ENCODE measurements at places on chromosomes 3 and 15. TPM values are rescaled to one million over a fixed set of nuclear protein-coding genes. Genes with fewer than 3 reads are reported as not detected.

DNA sequence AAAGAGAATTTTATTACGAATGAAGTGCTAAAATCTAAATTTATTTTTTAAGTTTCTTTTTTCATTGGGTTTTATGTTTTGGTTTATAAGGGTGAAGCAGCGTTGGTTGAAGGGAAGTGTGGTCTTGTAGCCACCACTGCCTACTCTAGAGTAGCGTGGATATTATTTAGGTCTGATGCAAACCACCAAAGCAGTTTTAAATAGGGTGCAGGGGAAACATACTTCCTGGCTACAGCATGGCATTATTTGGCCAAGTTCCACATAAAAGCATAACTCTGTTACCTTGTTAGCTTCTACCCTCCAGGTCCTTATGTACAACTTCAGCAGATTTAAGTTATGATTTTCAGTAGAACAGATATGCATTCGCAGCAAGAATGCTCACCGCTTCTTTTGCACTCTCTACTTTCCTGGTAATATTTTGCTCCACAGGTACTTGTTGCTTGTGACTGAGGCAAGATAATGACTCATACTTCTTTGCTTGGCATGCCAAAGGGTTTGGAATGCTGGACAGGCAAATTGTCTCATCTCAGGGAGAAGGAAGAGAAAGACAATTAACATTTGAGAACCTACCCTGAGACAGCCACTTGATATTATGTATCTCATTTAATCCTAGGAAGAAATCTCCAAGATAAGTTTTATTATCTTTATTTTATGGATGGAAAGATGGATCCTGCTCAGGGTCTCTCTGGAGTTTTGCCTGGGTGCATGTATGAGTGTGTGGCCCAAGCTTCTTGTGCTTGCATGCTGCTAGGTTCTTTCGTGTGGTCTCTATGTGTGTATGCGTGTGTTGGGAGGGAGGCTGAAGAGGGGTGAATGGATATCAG lies 5.4 kb downstream of the TGFBR2 start:
- no peak for DNase-seq

NTRK3 gene
- total RNA-seq: 6.9 TPM

GRCh38 chr15:68511073-68511991 lies 67.5 kb upstream of the CORO2B start:
- peak; percentile 65 for DNase-seq

GRCh38 chr3:127485396-127486170 lies 105.0 kb downstream of the TPRA1 start:
- no peak for DNase-seq

FBXO45 gene
- total RNA-seq: 9.0 TPM

Data from uterus (tissue), 4 donors.